ENCODE measurements at places on chromosomes 12 and 14. TPM values are rescaled to one million over a fixed set of nuclear protein-coding genes. Genes with fewer than 3 reads are reported as not detected.

TGFB3 gene
- total RNA-seq, result 114 TPM

EID3 gene
- 6.5 TPM for total RNA-seq

ZFC3H1 gene
- total RNA-seq, result 38.5 TPM

ARMH4 gene
- 25.7 TPM for total RNA-seq

CCDC196 gene
- not detected for total RNA-seq

ARHGAP9 gene
- total RNA-seq, result 5.6 TPM

DNA sequence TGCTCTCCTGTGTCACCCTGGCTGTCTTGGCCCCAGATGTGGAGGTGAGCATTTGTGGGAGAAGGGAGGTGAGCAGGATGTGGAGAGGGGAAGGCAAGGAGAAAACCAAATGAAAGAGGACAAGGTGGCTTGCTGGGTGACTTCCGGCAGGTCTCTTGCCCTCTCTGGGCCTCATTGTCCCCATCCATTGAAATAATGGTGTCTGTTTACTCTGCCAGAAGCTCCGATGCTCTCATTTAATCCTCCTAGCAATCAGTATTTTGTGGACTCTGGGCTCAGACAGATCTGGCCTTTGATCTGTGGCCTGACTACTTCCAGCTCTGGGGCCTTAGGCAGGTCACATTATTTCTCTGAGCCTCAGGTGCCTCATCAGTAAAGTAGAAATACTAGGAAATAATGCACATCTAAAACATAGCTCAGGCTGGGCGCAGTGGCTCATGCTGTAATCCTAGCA is 30.6 kb downstream of the MVK start:
- DNase-seq, result no peak

DNA sequence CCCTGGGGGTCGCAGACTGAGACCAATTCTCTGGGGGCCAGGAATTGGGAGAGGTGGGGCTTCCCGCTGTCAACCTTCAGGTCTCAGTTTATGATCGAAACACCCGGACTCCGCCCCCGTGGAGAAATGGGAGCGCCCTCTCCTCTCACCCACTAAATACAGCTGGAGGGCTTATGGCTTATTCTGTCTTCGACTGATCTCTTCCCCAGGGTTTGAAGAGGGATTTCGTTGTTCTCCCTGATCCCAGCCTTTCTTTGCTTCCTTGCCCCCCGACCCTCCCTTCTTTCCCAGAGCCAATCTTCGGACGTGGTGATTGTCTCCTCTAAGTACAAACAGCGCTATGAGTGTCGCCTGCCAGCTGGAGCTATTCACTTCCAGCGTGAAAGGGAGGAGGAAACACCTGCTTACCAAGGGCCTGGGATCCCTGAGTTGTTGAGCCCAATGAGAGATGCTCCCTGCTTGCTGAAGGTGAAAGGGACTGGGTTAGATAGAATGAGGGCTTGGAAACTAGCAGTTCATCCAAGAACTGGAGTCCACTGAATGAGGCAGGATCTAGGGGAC is 607 bp downstream of the OS9 start:
- peak; percentile 20 for DNase-seq

GRCh38 chr14:92135269-92135668 is 13.5 kb downstream of the CPSF2 start:
- no peak for DNase-seq

- no peak for DNase-seq
These were observed 288.7 kb downstream of the RPAP3 start for GRCh38 chr12:47417121-47417520.

GRCh38 chr14:57389646-57390036 is 745 bp upstream of the NAA30 start:
- peak; percentile 4 for DNase-seq

- DNase-seq, result no peak
These were observed 76.1 kb downstream of the EPS8 start for GRCh38 chr12:15712823-15713660.

- no peak for DNase-seq
These were observed 60.7 kb downstream of the PLCZ1 start for GRCh38 chr12:18676996-18677588.

DNA sequence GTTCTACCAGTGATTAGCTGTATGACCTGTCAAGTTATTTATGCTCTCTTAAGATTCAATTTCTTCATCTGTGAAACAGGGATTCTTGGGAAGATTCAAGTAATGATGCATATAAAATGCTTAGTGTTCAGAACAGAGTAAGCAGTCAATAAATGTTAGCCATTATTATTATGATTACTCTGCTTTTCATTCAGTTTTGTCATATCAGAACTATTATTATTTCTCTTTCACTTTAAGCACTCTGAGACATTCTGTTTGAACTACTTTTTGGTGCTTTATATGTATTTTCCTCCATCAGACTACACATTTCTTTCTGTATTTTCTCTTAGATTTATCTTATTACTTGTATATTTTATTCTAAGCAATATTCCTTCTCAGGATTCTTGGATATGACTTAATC is 81.2 kb downstream of the CFAP54 start:
- DNase-seq, result no peak

GRCh38 chr14:30938617-30939016 is 64.3 kb downstream of the COCH start:
- no peak for DNase-seq

- no peak for DNase-seq
These were observed 107.0 kb downstream of the EXOC5 start for GRCh38 chr14:57161583-57162234.

All from spinal cord (tissue), 10 donors.